ENCODE measurements at places on chromosomes 1 and 21. TPM values are rescaled to one million over a fixed set of nuclear protein-coding genes. Genes with fewer than 3 reads are reported as not detected.

ANGEL2 gene
- 39.9 TPM for total RNA-seq

DIO1 gene
- not detected for total RNA-seq

DNA sequence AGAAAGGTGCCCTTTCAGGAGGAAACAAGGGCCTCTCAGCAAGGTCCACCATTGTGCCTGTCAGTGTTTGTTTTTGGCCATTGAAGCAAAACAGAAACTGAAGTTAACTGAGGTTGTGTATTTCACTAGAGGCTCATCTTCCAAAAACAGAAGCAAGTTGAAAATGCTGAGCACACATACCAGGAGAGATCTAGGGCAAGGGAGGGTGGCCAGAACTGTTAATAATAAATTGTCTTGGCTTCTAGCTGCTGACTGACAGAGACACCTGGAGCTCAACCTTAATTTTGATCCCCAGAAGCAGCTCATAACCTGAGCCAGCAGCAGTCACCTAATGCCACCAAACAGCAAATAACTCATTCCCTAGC lies 5.2 kb downstream of the AGMAT start:
- DNase-seq, result no peak

- no peak for DNase-seq
Observed at GRCh38 chr1:185816460-185816859, 82.3 kb downstream of the HMCN1 start.

DNA sequence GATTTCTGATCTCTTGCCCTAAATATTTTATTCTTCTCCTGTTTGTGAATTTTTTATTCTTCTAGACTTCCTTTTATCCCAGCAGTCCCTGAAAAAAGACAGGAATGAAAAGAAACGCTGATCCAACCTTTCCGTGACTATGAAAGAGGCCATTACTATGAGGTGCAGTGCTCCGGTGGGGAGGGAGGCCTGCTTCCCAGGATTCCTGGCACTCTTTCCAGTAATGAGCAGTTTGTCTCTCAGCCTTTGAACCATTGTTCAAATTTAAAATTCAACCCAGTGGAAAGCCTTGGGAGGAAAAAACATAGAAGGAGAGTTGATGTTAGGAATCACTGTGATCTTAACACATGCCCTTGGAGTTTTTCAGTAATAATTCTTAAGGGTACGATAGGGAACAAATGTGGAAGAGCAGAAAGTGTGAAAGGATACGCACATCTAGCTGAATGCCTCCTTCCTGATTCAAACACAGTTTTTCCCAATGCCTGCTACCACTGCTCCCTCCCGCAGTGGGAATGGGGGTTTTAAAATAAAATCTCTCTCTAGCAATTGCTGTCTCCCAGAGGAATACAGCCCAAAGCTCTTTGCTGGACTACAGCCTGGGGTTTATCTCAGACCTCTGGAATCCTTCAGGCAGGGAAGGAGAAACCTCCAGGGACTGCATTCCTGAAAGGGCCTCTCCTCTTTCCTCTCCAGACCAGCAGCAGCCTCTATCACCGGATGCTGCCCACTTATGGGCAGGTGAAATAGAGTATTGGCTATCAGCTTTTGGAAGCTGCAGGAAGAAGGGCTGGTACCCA lies 6.1 kb downstream of the IER5 start:
- DNase-seq, result no peak

All from hematopoietic multipotent progenitor cell (in vitro differentiated cells).